ENCODE measurements at places on chromosomes 13 and 19.

DNA sequence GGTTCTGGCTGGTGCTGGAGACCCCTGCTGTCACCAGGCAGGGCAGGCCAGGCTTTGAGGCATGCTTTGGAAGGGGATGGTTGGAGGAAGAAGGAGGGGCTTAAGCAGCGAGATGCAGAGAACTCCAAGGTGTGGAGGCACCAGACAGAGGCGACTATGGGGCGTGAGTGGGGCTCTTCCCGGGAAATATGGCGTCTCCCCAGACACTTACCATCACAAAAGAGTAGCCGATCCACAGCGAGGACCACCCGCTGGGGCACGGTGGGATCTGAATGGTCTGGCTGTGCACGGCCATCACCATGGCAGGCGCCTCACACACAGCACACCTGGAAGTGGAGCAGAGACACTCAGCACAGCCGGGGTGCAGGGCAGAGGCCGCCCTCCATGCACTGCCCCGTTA lies 151.9 kb downstream of the COL4A1 start:
- no peak for DNase-seq

- no peak for DNase-seq
Observed at GRCh38 chr13:93672996-93673395, 446.4 kb downstream of the GPC6 start.

GRCh38 chr19:2359992-2360685 lies at the start of gene TMPRSS9:
Gene TMPRSS9, plus strand, starts transcription at chr19:2360265. Its CDS starts 29,521 bp downstream, at chr19:2389786.
- no peak for DNase-seq

DNA sequence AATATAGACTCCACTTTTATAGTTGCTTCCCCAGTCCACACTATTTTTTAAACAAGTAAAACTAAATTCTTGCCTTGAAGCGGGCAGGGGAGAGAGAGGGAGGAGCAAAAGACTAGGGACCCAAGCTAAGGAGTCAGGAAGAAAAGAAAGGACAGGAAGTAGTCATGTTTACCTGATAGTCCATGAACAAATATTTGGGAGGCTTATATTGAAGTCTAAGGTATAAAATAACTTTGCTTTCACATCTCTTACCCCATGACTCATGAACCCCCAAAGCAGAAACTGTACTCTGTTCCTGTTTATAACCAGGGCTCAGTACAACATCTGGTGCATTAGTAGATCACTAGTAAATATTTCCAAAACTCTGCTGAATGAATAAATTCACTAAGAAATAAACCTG lies 67.3 kb downstream of the ZAR1L start:
- DNase-seq = no peak

- DNase-seq = peak; percentile 36
Observed at GRCh38 chr19:47778049-47778953, at the start of gene SELENOW. Gene SELENOW, plus strand, starts transcription at chr19:47778703. Its CDS starts 83 bp downstream, at chr19:47778786.

DNA sequence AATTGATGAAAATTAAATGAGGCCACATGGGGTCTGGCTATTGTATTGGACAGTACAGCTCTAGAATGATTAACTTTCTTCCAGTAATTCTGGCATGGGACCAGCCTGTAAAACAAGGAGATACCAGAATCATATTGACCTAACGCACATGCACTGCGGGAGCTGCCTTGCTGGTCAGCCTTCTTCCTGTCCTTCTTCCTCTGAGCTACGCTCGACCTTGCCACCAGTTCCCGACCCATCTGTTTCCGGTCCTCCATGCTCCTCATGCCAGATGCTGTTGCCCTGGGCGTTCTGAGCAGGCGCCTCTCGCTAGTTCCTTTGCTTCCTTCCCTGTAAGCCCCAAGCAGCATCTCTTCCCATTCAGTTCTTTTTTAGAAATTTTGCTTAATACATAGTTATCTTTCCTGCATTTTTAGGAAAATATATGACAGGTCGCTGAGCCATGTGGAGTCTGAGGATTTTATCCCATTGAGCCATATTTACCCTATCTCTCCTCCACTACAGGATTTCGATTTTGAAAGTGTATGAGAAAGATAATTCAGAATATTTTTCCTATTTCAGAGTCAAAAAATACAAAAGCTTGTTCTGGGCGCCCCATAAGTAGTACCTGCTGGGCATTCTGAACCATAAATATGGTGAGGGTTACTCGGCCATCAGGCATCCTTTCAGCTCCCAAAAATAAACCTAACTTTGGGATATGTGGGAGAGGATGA lies 38.6 kb downstream of the TNFRSF19 start:
- no peak for DNase-seq

- DNase-seq = no peak
Observed at GRCh38 chr19:45177817-45178261, at the start of gene TRAPPC6A. Gene TRAPPC6A, minus strand, starts transcription at chr19:45178237. Its CDS starts 19 bp downstream, at chr19:45178218.

GRCh38 chr19:40768869-40769268 lies 6.5 kb upstream of the MIA start:
- DNase-seq = no peak

GRCh38 chr19:3673506-3674439 lies 26.5 kb downstream of the PIP5K1C start:
- DNase-seq = no peak

DNA sequence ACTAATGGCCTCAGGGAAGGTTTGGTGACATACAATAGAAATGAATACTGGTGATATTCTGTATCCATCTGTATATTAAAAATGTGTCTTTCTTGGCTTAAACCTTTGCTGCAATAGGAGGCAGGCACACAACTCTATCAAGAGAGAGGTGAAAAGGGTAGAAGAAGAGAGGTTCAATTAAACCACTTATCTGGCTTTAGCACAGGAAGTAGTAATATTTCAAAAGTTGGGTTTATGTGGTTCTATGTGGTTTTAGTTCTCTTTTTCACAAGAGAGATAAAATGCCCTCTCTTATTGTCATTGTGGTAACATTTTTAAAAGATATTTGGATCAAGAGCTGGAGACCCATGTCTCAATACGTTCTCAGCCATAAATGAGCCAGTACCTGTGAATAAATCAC lies 146.2 kb upstream of the FNDC3A start:
- DNase-seq = no peak

All from amniotic stem cell (primary cell).